Head of caudate nucleus (tissue), 42 donors: ENCODE measurements at places on chromosomes 7 and 10.

GRCh38 chr7:77822269-77822668 lies 23.7 kb downstream of the PHTF2 start:
- DNase-seq = no peak

- peak; percentile 51 for DNase-seq
Measured at GRCh38 chr10:12387561-12388210, 38.3 kb downstream of the CAMK1D start.

DNA sequence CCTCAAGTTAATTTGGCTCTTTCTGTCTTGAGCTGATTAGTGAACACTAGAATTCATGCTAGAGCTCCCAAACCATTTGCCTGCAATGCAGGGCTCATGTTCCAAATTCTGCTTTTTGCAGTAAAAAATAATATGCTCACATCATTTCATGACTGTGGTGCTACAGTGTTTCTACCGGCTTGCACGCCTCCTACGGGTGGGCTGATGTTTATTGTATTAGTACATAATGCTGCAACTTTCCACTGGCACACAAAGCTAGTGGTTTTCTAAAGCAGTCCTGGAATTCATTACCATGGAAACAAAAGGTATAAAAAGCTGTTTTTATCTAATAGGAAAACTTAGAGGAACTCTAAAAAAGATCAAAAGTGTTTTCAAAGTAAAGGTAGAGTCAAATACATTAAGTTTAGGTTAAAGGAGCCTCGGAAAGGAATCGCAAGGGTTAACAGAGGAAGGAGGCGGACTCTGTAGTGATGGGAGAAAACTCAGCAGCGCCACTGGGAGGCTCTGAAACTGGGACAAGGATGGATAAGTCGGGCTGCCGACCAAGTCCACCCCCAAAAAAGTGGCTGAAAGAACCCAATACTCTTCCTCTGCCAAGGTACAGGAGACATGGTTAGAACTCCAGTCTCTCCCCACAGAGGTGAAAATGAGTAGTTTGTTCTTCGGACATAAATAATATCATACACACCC lies 25.9 kb downstream of the GRM8 start:
- DNase-seq = no peak

DNA sequence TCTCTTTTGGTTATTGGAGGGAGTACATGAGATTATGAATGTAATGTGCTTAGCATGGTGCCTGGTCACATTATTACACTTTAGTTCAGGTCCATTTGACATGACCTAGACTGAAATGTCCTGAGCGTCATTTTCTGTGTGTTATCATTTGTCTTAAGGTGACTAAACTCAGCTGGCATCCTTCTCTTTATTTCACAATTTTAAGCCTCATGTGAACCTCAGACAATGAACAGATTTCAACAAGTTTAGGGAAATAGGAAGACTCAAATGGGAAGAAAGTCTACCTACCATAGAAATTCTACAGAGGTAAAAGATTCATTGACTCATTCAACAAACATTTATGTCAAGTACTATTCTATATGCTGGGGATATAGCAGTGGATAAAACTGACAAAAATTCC lies 70.2 kb upstream of the EXOC6 start:
- no peak for DNase-seq

GRCh38 chr7:102063690-102064180 lies 222.9 kb upstream of the SH2B2 start:
- DNase-seq = no peak

DNA sequence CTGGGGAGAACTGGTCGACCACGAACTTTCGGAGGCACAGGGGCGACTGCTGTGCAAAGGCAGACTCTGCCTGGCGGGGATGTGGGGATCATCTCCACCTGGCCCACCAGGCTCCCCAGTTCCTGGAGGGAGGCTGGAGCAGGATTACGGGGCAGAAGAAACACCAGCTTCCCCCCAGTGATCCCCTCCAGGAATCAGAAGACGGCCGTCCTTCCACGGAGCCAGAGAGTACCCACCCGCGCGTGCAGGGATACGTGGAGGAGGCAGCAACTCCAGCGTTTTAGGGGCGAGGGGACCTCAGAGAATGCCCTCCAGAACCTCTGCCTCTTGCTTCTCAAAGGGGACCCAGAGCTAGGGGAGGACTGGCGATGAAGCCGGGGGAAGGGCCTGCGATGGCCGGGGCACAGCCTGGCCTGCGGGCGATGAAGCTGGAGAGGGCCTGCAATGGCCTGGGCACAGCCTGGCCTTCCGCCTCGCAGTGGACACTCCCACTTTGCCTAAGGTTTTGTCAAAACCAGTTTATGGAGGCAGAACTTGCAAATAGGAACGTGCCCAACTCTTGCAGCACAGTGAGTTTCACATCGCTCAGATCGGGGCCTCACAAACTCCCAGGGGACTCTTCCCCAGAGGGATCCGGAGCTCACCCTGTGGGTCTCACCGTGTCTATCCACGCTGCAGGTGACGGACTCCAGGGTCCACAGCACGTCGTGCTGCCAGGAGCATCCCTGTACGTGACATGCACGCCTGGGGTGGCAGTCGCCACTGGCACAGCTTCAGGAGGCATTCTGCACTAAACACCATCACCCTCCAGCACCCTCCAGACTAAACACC lies 77.9 kb upstream of the PDGFA start:
- no peak for DNase-seq

GRCh38 chr10:6885284-6885683 lies 305.2 kb upstream of the PRKCQ start:
- DNase-seq = no peak

DNA sequence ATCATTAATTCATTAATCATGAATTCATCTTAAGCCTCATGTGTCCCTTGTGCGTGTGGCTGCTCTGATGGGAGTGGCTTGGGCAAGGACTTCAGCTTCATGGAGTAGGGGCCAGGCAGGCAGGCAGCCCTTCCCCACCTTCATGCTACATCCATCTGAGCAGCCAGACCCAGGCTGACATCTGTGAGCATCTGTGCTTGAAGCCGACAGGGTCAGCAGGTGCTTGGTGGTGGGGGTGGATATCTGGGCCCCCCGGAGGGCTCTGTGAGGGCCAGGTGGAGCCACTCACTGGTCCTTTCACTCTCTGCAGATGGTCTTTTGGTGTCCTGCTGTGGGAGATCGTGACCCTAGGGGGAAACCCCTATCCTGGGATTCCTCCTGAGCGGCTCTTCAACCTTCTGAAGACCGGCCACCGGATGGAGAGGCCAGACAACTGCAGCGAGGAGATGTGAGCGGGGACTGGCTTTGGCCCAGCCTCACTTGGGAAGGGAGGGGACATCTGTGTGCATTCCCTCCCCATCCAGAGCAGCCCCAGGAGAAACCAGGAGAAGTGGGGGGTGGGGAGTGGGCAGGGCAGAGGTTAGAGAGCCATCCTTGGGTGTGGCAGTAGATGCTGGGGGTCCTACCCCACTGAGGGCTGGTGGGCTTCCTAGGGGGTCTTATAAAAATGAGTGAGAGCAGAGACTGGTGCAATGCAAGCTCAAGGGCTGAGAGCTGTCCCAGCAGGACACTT lies 14.7 kb upstream of the CSGALNACT2 start:
- DNase-seq = no peak

- no peak for DNase-seq
Measured at GRCh38 chr10:108452533-108452932, 1288.0 kb upstream of the SORCS1 start.

- DNase-seq = no peak
Measured at GRCh38 chr7:115822380-115822779, 208.2 kb downstream of the TFEC start.

DNA sequence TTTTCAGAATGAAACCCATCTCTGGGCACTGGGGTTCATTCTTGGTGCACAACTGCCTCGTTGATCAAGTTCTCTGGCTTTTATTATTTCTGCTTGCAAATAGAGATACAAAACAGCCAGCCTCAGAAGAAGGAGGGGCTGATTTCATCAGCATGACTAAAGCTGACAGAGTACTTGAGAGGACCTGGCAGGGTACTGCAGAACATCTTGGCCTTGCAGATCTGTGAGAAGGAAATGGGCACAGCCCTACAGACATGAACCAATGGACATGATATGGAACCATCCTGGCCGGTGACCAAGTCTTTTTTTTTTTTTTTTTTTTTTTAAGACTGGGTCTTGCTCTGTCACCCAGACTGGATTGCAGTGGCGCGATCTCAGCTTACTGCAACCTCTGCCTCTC lies 240.6 kb downstream of the VTI1A start:
- no peak for DNase-seq

DNA sequence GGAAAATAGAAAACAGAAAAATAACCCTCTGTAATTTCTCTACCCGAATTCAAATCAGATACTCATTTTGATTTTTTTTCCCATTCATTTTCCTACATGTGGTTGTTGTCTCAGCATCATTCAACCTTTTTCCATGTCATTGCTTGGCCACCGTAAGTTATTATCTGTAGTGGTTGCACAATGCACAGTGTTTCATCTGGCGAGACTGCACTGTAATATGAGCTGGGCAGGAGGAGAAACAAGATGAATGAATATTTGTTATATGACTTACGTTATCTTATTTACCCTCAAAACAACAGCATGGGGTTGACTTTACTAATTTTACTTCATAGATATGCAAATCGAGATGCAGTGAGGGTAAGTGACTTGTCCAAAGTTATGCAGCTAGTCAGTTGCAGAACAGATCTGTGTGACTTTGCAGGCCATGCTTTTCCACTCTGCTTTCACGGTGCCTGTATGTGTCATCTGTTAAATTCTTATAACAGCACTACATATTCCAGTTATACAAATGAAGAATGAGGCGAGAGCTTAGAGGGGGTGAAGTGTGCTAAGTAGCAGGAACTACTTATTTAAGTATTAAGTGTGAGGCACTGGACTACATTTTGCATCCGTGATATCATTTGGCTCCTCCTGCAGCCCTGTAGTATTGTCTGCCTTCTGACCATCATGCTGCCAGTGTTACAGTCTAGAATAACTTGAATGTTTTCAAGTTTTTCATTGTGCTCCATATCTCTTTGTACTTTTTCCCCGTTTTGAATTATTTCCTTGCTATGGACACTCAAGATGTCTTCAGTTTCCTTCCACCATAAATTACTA lies 56.7 kb downstream of the ZMYND11 start:
- DNase-seq = no peak

DNA sequence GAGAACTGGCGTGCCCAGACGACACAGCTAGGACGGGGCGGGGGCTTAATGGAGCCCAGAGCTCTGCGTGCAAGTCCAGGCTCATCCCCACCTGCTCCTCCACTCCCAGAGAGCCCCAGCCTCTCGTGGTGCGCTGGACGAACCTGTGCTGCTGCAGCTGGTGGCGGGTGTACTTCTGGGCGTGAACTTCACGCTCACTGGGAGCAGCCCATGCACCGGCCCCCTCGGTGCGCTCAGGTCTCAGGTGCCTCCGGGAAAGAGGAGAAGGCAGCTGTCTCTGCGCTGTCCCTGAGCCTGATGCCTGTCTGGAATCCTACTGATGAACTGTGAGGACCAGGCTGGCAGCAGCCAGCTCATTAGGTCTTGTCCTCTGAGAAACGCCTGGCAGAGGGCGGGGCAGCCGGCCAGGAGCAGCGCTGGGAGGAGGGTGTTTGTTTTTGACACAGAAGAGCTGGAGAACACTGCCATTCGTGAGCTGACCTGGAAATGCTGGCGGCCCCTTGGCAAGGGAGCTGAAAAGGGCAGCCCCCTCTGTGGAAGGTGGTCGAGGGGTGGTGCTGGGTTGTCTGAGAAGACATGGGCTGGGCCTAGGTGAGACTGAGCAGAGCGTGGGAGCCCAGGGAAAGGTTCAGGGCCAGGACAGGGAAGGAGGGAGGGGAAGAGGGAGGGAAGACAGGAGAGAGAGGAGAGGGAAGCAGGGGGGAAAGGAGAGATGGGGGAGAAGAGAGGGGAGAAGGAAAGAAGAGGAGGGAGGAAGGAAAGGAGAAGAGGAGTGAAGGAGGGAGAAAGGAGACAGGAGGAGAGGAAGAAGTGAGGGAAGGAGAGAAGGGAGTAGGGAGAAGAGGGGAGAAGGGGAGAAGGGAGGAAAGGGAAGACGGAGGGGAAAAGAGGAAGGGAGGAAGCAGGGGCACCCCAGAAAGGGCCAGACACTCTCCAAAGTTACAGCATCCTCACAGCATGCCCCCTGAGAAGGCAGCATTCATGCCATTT lies 53.5 kb upstream of the TNS3 start:
- no peak for DNase-seq

DNA sequence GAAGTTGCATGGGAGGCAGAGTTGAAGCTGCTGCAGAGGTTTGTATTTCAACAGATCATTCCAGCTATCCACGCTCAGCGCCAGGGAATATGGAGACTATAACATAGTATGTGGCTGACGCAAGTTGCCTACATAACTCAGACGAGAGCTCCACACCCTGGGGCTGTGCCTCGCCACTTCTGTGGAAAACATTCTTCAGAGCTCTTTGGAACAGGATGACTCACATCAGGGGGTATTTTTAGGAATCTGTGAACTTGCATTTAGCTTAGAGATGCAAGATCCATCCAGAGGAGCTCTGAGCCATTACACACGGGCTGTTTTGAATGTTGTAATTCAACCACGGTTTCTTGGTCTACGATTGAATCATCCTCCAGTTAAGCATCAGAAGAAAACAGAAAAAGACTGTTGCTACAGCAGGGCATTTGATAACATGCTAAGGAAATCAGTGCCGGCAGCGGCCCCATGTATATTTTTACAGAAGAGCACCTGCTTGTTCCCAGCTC lies 481.5 kb upstream of the AKR1E2 start:
- DNase-seq = peak; percentile 34

GRCh38 chr7:82273886-82274285 lies 169.7 kb downstream of the CACNA2D1 start:
- DNase-seq = no peak

DNA sequence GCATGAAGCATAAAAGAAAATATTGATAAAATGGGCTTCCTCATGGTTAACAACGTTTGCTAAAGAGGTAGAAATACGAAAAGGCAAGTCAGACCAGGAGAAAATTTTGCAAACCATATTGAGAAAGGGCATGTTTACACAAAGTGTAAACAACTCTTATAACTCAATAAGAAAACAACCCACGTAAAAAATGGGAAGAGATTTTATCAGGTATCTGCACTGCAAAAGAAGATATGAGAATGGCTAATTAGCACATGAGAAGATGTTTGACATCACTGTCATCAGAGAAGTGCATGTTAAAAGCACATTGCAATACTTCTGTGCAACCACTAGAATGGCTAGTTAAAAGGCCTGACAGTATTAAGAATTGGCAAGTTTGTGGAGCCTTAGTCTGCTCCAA lies 99.5 kb downstream of the VPS50 start:
- no peak for DNase-seq

DNA sequence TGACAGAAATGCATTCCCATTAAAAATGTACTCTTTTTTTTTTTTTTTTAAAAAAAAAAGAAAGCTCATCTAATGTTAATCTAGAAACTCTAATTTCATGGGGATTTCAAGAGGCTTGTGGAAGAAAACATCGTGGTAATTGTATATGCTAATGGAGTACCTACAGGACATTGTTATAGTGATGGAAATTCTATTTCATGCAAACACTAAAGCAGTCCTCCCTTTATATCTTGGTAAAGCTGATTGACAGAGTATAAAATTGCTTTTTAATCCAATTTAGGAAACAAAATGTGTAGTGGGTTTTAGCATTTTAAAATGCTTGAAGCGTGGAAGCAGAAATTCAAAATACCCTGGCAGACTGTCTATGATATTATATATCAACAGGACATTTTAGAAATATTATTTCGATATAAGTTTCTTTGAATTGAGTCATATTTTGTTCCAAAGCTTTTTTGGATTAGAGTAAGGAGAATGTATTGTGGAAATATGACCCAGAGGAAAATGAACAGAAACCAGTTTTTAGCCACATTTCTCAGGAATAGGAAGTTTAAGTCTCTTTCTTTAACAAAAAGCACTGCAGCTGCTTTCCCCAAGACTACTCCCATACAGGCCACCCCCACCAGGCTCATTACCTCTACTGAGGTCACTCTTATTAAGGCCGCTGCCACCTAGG lies 121.9 kb downstream of the WNT2 start:
- no peak for DNase-seq
